ENCODE measurements at places on chromosomes 1 and 21. TPM values are rescaled to one million over a fixed set of nuclear protein-coding genes. Genes with fewer than 3 reads are reported as not detected.

The EFNA1 gene
- 144 TPM for total RNA-seq

The LGR6 gene
- total RNA-seq = 1.7 TPM

The SELE gene
- 0.38 TPM for total RNA-seq

The DIO1 gene
- total RNA-seq = not detected

The WNT4 gene
- total RNA-seq = 3.8 TPM

The GPR25 gene
- 0.62 TPM for total RNA-seq

The MTARC2 gene
- total RNA-seq = 56.6 TPM

The ZC3H12A gene
- total RNA-seq = 12.8 TPM

The MIXL1 gene
- total RNA-seq = 0.38 TPM

The NBPF10 gene
- total RNA-seq = 3.2 TPM

The F5 gene
- total RNA-seq = 4.2 TPM

DNA sequence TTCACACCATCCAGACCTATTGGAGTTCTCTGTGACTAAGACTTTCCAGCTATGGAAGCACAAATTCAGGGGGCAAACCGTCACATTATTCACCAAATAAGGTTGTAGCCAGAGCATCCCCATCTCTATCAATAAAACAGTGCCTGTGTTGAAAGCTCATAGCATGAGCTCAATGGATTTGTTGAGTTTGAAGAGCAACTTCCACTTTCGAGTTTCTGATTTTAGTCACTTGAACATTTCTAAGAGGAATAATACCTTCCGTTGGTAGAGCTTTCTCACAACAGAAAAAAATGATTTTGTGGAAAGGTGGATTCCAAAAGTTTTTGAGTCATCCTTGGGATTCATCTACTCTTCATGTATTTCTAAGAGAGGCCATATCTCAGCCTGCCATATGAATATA is 13.0 kb upstream of the ELAVL4 start:
- DNase-seq = no peak

GRCh38 chr1:94549706-94550105 is 8.1 kb upstream of the F3 start:
- no peak for DNase-seq

GRCh38 chr1:154813300-154813816 is 56.7 kb downstream of the KCNN3 start:
- no peak for DNase-seq

DNA sequence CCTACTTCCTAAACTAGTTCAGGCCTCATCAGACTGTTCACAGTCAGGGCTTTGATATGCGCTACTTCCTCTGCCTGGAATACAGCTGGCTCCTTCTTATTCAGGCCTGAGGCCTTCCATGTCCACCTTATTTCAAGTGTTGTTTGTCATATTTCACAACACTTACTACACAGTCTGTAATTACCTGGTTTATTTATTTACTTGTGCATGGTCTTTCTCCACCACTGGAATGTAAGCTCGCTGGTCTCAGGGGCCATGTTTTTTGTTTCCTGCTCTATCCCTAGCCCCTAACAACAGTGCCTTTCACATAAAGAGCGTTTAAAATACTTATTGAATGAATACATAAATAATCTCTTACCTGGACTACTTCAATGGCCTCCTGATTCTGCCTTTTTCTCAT is 4.6 kb upstream of the SRSF4 start:
- no peak for DNase-seq

- no peak for DNase-seq
Observed at GRCh38 chr1:97094247-97094972, 372.8 kb downstream of the PTBP2 start.

GRCh38 chr1:54499097-54499359 is 49.0 kb upstream of the ACOT11 start:
- no peak for DNase-seq

DNA sequence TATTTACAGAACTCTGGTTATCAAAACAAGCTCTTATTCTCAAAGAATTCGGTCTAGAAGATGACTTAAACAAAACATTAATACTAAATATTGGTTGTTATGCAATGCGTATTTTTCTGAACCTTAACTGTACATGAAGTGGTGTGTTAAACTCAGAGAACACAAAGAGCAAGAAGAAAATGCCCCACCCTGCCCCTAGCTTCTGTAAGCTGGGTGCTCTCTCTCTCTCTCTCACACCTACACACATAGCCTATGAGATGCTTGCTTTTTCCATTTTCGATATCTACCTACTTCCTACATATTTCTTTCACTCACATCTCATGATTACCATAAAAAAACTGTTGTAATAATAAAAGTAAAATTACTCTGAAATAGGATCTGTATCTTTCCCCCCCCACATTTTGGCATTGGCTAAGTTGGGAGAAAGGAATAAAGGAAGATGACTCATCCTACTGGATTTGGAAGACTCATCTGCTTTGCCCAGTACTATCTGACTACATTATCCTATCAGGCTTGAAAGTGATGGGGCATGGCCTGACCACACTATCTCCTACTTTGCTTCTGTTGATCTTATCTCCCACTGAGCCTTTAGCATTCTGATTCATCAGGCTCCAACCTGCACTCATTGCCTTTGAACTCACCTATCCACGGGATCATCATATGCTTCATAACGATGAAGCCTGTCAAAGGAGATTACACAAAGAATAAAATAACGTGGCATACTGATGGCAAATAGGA is 2.9 kb downstream of the CRYZ start:
- DNase-seq = no peak

- DNase-seq = no peak
Observed at GRCh38 chr1:217527151-217527550, 103.7 kb downstream of the GPATCH2 start.

- DNase-seq = no peak
Observed at GRCh38 chr1:171160639-171161354, 24.3 kb upstream of the FMO2 start.

DNA sequence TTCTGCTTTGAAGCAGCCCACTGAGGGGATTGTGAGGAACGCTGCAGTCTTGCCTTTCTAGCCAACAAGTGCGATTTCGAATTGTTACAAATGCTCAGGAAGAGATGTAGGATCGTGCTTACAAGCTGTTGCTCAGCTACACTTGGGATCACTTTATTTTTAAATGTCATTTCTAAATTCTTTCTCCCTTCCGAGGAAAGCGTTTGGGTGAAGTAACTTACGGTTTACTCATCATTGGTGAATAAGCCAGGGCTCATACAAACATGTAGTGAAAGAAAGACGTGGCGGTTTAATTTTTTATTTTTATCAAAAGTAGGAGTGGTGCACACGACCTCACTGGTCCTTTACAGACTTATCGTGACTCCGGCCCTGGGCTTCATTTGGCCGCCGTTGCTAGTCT is 386.6 kb downstream of the KIF26B start:
- no peak for DNase-seq

DNA sequence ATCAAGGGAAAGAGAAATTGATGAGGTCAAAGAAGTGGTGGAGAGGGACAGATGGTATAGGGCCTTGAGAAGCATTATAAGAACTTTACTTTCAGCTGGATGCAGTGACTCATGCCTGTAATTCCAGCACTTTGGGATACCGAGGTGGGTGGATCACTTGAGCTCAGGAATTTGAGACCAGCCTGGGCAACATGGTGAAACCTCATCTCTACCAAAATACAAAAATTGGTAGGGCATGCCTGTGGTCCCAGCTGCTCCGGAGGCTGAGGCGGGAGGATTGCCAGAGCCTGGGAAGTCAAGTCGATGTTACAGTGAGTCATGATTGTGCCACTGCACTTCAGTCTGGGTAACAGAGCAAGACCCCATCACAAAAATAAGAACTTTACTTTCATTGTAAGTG is 5.7 kb downstream of the TMEM50A start:
- DNase-seq = no peak

DNA sequence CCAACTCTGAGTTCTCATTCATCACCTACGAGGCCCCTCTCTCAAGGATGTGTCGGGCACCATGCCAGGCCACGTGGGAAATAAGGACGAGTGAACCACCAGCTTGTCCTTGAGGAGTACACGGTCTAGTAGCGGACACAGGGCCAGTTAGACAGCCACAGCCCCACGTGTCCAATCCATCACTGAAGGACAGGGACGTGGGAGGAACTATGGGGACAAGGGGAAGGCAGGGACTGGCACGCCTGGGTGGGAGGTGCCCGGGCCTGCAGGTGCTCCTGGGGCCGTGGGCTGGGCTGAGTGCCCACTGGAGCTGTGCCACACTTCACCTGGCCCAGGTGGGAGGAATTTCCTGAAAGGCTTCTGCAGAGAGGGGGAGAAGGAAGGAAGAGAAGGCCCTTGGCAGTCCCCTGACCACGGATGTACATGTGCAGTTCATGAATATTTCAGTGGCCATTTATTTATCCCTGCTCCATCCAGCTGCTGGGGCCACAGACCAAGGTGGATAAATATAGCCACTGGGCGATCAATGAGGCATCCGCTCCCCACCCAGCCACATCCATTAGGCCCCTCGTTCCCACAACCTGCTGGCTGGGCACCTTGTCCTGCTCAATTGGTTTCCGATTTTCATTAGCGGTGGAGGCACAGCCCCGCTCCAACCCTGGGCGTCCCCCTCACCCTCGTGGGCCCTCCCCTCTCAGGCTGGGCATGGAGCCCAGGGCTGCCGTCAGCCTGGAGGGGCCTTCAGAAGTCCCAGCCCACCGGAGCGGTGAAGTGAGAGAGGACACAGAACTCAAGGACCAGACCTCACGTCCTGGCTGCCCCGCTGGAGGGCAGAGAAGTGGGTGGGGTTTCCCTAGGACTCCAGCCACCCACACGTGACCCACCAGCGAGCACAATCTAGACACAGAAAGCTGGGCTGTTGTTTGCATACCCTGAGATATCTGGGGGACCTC is 59.5 kb downstream of the CASZ1 start:
- peak; percentile 86 for DNase-seq

- peak; percentile 30 for DNase-seq
Observed at GRCh38 chr1:3923378-3924185, 23.5 kb upstream of the C1orf174 start.

DNA sequence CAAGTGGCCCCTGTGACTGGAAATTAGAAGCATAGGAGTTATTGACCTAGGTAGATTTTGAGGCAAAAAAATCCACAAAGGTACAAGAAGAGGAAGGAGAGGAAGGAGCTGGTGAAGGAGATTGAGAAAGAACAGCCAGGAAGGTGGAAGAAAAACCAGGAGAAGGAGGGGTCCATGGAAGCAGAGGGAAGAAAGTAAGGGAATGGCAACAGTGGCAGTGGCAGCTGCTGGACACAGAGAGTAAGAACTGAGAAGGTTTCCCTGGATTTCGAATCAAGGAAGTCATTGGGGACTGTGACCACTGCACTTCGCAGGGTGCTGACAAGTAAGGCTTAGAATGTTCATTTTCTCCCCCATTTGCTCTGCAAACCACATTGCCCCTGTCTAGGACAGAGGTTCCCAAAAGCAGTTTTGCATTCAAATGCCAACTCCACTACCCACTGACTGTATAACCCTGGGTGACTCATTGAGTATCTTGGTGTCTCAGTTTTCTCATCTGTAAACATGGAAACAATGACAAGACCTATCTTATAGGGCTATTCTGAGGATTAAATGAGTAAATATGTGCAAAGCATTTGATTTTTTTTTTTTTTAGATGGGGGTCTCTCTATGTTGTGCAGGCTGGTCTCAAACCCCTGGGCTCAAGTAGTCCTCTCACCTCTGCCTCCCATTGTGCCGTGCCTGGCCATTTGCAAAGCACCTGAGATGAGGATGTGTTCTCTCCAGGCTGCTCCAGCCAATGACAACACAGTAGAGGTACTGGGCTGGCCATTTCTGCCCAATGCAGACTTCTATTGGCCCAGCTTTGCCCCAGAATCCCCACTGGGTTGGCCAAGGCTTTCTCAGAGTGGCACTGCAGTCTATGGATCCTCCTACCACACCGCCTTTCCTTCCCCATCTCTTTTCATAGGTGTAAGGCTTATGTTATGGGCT is 9.3 kb upstream of the CAPN2 start:
- no peak for DNase-seq

GRCh38 chr1:15717418-15718125 is 18.5 kb upstream of the SLC25A34 start:
- peak; percentile 71 for DNase-seq

GRCh38 chr1:84996846-84997666 is at the start of gene MCOLN2:
MCOLN2 (minus strand) TSS chr1:84997113; CDS start chr1:84996872, 241 bp downstream.
- peak; percentile 55 for DNase-seq

DNA sequence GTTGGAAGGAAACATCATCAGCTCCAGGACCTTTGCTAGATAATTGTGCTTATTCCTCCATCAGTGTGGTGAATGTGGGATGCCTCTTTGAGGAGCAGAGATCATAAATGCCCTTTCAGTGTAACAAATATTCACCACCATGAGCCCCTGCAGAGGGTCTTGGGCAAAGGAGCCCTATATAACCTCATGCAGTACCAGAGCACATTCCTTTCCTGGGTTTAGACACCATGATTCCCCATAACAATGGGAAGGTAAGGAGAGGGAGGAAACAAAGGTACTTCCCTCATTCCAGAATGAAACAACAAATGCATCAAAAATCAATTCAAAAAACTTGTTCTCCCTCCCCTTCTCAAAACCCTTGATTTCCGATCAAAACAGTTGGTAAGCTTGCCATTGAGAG is 103.4 kb upstream of the PROX1 start:
- no peak for DNase-seq

GRCh38 chr1:200899954-200900867 is 5.5 kb downstream of the INAVA start:
- DNase-seq = no peak

All from lower lobe of right lung (tissue), 2 donors.